ENCODE measurements at places on chromosomes 7 and 10. TPM values are rescaled to one million over a fixed set of nuclear protein-coding genes. Genes with fewer than 3 reads are reported as not detected.

Gene TRPV5
- total RNA-seq: 2.9 TPM

- no peak for DNase-seq
Observed at GRCh38 chr10:16945593-16945992, 128.4 kb upstream of the RSU1 start.

DNA sequence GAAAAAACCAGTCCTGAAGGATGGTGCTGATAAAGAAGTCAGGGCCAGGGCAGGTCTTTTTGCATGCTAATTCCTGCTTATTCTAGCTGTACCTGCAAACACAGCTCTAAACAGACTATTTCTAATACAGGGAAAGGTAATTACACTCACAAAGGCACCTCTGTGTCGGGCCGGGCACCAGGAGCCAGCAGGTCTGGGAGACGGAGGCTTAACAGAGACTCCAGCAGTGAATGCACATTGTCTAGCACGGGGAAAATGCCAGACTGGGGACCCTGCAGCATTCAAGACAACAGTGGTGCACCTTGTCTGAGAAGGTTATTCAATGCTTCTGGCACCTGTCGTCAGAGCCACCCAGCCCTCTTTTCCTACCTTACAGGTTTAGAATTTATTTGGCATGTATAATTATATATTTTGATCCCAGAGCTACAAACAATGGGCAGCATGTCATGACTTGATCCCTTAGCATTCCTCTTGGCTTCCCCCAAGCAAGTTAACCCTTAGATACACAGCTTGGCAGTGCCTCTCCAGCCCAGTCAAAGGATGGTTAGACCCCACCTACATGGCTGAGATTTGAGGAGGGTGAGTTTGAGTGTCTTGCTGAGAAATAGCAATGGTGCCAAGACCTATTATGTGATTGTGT lies 185.2 kb downstream of the SLC25A13 start:
- DNase-seq: no peak

GRCh38 chr10:12862459-12862858 lies 139.1 kb downstream of the CCDC3 start:
- no peak for DNase-seq

GRCh38 chr7:28407651-28408050 lies 4.7 kb upstream of the CREB5 start:
- DNase-seq: peak; percentile 65
